Chondrocyte (in vitro differentiated cells): ENCODE measurements at places on chromosomes 3 and 15.

DNA sequence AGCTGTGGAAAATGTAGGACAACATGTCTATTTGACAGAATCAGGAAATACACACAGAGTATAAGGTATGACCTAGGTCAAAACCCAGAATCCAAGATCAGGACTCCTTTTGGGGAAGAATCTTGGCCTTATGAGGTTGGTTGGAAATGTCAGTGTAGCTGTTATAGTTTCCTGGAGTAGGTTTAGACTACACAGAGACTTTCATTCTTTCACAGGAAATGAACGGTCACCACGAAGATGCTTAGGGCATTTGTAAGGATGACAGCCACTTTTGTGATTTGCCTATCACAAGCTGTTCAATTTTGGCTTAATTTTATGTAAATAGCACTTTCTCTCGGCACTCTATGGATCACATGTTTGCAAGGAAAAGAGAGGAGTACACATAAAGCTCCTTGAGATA is 18.6 kb upstream of the ZBTB20 start:
- DNase-seq, result no peak

DNA sequence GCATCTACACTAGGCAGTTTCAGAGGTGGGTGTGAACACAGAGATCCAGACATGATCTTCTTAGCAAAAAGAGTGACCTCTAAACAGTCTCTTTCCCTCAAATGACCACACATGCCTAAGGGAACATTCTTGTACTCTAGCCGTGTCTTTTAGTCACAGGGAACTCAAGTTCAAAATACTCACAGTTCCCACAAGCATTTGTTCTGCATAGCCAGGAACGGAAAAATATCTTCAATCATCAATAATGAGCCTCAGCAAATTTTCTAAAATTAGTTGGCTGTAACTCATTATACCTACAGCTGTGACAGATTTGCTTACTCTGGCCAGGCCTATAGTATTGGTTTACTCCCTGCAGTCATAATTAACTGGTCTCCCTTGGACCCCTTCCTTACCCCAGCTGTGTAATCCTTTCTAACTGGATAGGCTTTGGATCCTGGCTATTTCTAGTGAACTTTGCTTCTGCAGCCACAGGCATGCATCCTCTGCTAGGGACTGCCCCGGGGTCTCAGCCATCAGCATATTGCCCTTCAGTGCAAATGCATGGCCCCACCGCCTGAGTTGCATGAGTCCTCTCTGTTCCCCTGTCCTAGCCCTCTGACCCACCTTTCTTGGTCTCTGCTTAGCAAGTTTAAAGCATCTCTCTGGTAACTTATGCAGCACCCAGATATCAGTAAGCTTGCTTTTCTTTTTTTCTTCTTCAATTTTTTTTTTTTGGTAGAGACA is 56.0 kb upstream of the HACD2 start:
- no peak for DNase-seq

DNA sequence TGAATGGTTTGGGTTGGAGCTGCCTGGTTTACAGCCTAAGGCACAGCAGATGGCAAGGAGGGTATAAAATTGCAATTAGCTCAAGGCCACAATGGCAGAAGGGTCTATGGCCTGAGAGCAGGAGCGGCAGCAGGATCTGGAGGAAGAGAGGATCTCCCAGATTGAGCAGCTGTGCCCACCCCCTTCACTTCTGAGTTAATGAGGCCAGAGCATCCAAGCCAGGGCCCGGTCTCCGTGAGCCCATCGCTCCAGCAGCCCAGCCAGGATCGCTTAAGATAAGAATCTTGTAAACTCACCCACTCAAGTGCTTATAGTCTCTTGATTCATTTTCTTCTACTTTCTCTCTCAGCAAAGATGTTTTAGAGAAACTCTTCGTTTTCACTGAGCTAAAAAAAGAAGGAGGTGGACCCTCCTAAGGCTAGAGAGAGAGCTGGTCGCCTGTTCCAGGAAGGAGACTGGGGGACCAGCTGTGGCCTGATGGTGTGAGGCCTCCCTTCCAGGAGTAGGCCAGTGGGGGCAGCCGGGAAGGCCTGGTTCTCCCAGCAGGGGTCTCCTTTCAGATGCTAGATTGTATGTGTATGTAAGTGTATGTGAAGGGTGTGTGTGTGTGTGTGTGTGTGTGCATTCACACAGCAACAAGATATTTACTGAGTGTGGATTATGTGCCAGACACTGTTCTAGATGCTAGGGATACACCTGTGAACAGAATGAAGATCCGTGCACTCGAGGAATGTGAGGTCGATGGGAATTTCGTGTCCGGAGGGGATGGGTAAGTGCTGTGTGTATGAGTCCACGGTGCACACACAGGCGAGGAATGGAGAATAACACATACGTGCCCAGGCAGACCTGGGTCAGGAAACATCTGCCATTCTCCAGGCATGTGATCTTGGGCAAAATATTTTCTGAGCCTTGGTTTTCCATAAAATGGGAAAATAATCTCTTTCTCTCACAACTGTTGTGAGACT is 18.6 kb downstream of the MAGEF1 start:
- DNase-seq, result no peak

- no peak for DNase-seq
Measured at GRCh38 chr3:151330379-151330778, 1.0 kb upstream of the P2RY13 start.

DNA sequence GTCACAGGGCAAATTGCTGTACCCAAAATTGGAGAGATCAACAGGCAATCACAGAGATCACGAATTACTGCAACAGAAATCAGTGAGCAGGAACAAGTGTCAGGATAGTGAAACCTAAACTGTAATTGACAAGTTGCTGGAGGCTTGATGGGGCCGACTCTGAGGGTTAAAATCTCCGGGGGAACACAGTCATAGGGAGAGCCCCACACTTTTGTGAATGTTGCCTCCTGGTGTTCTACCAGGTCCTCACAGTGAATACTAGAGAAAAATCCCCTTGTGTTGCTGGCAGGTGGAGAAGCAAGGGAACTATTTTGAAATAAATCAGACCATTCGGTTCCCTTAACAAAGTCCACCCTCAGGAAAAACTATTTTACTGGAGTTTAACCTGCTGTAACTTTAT is 697.5 kb upstream of the CBLB start:
- DNase-seq, result no peak

DNA sequence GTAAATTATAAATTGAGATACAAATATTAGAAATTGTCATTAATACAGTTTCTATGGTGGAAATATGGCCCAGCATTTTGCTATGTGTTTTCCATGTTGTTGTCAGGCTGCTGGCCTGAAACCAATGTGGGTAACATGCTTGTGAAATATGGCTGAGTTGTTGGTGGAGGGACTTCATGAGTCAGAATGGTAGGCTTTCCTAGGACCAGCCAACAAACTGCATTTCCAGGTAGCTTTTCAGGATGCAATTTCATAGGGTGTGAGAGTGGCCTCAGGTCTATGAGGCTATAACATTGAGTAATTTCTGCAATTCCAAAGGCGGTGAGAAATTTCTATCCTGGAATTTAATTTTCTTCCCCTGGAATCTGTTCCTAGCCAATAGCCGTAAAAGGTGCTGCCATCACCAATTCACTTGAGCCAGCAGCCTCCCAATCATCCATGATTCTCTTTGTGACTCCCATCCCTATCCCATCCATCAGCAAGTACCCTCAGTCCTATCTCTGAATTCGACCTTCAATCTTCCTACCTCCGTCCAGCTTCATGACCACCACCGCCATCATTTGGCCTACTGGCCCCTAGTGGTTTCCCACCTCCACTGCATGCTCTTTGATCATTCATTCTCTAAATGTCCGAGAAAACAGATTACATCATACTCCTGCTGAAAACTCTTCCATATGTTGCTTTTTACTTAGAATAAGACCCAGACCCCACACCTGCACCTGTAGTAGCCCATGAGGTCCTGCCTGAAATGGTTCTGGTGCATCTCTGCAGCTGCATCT is 276.6 kb upstream of the CFAP20DC start:
- DNase-seq, result no peak

DNA sequence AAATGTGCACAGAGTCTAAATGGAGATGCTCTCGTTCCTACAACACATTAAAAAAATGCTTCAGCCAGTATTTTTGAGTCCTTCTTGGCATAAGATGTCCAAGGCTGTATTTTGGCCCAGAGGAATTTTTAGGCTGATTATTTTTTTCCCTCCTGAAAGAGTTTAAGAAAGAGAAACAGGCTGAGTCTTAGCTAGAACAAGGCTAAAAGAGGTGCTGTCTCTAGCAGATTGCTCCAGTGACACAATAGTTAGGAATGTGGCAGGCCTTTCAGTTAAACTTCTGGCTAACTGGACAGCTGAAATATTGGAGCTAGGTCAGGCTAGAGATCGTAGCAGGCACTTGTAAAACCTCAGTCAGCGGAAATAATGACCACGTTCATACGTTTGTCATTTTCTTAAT is 271.4 kb upstream of the RARB start:
- DNase-seq, result no peak

- DNase-seq, result no peak
Measured at GRCh38 chr3:194983620-194984019, 287.3 kb downstream of the XXYLT1 start.

DNA sequence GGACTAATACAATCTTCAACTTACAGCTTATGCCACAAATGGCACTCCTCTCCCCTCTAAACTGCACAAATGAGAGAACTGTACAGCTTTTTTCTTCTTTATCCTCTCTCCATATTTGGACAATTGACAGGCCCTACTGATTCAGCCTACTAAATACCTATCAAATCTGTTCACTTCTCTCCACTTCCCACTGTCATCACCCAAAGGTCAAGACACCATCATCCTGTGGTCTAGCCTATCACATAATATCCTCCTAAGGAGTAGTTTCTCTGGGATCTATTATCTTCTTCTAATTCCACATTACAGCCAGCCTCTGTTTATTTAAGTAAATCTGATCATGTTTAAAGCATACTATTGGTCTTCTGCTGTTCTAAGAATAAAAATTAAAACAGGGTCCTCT is 33.0 kb upstream of the SLC12A8 start:
- no peak for DNase-seq

- no peak for DNase-seq
Measured at GRCh38 chr3:68467465-68467864, 464.9 kb downstream of the TAFA4 start.

- no peak for DNase-seq
Measured at GRCh38 chr15:91231703-91232102, 131.6 kb downstream of the SV2B start.

- DNase-seq, result no peak
Measured at GRCh38 chr3:47394881-47395280, 14.1 kb downstream of the PTPN23 start.

DNA sequence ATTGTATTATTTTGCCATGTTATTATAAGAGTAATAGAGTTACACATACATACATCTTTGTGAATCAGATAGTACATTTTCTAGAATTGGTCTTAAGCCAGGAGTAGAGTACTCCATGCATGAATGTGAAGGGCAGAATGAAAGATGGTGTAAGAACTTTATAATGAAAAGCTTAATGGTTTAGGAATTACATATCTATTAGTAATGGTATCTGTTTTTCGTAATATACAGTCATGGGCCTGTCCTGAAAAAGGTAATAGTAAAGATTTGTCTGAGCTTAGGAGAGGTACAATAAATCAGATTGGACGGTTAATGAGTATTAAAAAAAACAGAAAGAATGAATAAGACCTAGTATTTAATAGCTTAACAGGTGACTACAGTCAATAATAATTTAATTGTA is 118.2 kb upstream of the PRTG start:
- DNase-seq, result no peak

DNA sequence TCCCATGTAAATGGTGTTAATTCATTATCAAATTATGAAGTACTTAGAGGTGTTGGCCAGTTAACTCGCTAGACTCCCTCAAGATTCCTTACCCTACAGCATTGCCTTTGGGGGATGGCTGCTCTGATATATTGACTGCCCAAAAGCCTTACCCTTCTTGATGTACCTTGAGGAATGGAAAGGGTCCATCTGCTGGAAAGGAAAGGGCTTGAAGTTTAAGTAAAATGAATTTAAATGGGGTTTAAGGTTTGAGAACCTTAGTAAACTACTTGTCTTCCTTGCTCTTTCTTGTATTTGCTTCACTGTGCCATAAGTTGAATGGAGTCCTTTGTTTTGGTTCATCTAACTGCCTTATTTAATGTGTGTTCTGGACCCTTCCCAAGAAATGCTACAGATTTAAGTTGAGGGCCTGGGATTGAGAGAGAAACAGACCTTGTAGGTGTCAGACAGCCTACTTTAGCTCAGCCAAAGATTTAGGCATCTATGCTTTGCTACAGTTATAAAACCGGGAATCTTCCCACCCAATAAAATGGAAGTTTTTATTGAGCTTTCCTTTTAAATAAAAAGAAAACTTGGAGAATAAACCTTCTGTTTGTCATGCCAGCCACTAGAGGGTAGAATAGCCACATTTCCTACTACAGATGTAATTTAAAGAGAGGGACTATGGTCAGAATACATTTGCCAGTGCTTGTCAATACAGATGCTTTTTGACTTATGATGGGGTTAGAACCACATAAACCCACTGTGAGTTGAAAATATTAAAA is 25.3 kb downstream of the CMSS1 start:
- no peak for DNase-seq

DNA sequence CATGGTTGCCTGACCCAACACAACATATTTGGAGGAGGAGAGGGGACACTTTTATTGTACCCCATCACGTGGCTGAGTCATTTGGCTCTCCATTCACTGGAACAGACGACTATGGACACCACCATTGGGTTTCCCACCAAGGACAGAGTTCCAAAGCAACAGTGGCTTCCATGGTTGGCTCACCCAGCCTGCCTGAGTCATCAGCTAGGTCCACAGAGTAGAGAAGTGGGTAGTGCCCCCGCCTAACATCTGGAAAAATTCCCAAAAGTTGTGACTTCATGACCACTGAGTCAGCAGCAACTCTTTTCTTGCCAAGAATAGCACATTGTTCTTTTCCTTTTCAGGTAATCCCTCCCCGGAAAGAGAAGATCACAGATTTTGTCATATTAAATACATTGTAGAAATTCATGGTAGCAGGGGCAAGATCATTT is 3.0 kb upstream of the PPP1R2 start:
- DNase-seq, result no peak

- no peak for DNase-seq
Measured at GRCh38 chr15:72998226-72998625, 54.0 kb upstream of the NEO1 start.

DNA sequence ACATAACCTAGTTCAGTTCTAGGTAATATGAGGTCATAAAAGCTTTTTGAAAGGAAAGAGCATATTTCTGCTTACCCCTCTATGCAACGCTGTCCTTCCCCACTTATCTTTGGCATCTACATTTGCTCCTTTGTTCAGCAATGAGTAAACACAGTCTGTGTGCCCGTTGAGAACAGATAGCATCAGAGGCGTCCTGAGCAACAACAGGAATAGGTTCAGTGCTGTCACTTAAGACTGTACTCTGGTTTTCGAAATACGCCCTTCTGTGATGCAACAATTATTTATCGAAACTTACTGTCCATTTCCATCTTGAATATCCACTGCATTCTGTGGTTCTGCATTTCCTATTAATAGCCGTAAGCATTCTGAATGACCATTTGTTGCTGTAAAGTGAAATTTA is 84.4 kb downstream of the BTD start:
- no peak for DNase-seq

- DNase-seq, result no peak
Measured at GRCh38 chr3:55357796-55358195, 129.3 kb downstream of the WNT5A start.

- DNase-seq, result no peak
Measured at GRCh38 chr3:188323067-188323842, 169.3 kb downstream of the LPP start.

- DNase-seq, result no peak
Measured at GRCh38 chr3:123019591-123019990, 8.0 kb downstream of the SEMA5B start.

GRCh38 chr3:93904568-93904967 is 69.1 kb downstream of the PROS1 start:
- no peak for DNase-seq

GRCh38 chr15:92631721-92632120 is 23.9 kb downstream of the FAM174B start:
- DNase-seq, result no peak

- no peak for DNase-seq
Measured at GRCh38 chr15:59945036-59945435, 59.1 kb upstream of the FOXB1 start.
